ENCODE measurements at places on chromosomes 3 and 15. TPM values are rescaled to one million over a fixed set of nuclear protein-coding genes. Genes with fewer than 3 reads are reported as not detected.

GRCh38 chr3:9238721-9239295, 10.6 kb downstream of the SRGAP3 start:
- no peak for DNase-seq

DNA sequence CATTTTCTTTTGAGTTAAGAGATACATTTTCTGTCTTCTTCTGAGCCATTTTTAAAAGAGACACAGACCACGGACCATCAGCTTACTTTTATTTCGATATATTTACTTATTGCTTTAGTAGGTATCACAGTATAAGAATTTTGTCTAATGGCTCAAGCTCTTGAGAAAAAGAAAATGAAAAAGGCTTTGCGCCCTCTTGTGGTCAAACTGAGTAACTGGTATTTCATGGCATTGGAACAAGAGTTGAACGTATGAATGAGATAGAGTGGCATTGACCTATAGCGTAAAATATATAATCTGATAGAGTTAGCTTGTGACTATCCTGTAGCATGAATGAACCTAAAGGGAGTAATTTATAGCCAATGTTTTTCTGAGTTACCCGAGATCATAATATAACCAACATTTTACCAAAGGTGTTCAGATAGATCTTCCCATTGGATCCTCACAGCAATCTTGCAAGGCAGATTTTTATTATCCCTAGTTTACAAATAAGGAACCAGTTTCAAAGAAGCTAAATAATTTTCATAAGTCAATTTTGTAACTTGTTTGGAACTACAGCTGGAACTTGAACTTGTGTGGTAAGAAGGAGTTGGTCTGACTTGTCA, 154.6 kb downstream of the POLR2M start:
- DNase-seq: peak; percentile 66

DNA sequence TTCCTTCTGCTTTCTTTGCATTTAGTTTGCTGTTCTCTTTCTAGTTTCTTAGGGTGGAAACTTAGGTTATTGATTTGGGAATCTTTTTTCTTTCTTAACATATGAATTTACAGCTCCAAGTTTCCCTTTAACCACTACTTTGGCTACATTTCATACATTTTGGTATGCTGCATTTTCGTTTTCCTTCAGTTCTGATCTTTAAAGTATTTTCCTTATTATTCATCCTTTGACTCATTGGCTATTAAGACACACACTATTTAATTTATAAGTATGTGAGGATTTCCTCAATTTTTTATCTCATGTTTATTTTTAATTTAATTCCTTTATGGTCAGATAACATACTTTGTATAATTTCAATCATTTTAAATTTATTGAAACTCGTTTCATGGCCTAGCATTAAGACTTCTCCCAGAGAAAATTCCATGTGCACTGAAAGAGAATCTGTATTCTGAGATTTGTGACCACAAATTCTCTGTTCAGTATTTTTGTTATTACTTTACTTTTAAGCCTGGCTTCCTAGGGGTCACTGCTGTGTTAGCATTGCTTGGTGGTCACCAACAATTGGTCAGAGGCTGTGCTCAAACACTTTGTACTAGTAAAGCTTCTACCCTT, 87.7 kb downstream of the CFAP20DC start:
- DNase-seq: peak; percentile 23

- DNase-seq: no peak
Measured at GRCh38 chr3:112048911-112049310, 14.4 kb downstream of the TMPRSS7 start.

DNA sequence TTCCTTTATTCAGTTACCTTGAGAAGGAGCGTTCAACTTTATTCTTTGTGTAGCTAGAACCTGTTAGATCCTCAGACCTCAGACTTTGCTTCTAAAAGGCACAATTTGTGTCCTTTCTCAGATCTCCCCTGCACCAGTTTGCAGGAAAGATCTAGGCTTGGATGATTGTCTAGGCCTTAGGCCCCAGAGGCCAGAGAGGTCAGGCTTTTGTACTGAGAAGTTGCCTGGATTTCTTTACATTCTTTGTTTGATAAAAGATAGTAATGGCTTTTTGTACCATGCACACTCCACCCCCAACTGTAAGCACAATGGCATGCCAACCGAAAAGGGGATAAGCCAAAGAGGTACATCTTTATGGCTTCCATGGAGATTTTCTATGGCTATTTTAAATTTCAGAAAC, 719.6 kb upstream of the NR2F2 start:
- no peak for DNase-seq

DNA sequence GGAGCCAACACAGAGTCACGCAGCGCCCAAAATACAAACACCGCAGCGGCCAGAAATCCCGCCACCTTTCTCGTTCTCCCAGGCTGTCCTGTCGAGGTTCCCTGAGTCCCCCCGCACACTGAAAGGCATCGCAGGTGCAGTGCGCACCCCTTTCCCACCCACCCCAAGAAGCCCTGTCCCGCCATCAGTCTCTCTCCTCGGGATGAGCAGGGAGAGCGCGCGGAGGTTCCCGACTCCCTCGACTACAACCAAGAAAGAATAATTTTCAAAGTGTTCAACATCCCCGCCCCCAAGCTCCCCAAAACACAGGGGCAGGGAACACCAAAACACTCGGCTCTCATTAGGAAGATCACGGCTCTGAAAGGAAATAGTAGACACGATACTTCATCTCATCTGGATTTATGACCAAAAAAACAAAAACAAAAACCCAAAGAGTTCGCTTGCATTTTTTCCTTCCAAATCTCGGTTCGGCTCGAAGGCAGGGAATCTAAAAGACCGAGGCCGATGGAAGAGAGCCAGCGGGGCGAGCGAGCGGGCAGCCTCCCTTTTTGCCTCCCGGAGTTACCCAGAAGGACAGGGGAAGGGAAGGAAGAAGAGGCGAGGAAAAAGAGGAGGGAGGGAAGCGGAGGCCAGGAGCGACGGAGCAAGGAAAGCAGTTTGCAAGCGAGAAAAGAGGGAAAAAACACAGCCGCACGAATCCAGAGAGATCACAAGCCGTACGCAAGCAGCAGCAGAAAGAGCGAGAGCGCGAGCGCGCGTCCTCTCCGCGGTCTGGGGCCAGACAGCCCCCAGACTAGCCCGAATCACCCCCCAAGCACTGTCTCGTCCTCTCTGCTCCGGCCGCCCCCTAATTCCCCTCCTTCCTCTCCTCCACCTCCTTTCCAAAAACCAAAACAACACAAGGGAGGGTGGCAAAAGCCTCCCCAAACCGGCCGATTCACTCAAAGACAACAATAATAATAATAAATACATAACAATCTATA, 808 bp downstream of the BCL6 start:
- DNase-seq: peak; percentile 42

DNA sequence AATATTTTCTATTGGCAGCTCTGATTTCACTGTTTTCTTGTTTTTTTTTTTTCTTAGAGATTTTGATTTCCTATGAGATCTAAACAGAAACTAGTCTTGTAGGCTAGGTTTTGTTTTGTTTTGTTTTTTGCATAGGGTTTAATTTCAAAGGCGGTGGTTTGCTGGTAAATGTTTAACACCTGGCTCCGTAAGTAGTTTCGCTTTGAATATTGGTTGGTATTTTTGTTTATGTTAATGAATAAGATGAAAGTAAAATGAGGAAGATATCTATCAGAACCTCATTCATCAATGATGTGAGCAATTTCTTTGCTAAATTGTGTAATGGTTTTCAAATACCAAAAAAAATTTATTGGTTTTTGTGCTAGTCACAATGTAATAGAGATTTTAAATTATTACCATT, 39.7 kb upstream of the TM4SF1 start:
- DNase-seq: no peak

- no peak for DNase-seq
Measured at GRCh38 chr15:80110920-80111319, 41.9 kb upstream of the FAH start.

- DNase-seq: peak; percentile 75
Measured at GRCh38 chr15:73700041-73700842, 16.1 kb downstream of the CD276 start.

DNA sequence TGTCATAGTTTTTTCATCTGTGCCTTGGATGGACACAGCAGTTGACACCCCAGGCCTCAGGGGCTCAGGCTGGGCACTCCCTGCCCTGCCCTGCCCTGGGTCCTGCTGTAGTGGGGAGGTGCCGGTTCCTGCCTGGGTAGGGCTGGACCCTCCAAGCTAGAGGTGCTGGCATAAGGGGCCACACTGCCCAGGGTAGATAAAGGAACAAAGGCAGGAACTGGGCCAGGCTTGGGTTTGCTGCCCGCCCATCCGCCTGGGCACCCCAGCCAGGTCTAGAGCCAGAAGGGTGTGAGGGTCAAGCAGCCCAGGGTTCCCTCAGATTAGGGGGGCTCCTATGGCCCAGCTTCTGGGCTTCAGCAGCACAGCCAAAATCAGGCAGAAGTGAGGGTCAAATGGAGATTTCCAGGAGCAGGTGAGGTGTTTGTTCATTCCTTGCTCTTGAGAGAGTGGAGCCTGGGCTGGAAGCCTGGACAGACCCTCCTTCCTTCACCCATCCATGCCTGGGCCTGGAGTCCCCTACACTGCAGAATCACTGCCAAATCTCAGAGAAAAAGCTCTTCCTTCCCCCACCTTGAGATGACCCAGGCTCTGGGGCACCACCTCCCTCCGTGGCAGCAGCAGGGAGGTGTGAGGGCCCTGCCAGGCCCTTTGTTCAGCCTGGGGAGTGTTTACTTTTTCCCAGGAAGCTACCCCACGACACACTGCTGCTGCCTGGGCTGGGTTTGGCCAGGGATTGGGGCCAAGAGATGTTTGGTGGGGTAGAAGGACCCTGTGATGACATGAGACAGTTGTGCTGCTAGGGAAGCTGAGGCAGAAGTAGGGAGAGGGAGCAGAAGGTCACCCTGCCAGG, 7.1 kb downstream of the SEMA3F start:
- no peak for DNase-seq

- no peak for DNase-seq
Measured at GRCh38 chr15:68445351-68445750, 13.4 kb upstream of the ITGA11 start.

DNA sequence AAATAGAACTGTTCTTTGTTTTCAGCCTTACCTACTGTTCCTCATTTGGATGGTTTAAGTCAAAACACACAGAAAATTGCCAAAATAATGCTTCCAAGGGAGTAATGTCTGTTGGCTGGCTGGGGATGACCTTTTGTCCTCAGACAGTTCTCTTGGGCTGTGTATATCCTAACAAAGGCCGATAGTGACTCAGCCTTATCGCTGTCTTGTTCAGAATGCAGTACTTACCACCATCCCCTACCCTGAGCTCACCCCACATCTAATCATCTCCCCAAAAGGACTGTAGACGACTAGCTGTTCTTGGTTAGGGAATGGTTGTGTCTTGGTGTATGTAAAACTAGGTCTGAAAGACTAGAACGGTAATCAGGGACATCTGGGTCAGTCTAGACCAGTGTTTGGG, 35.0 kb downstream of the RAB11A start:
- DNase-seq: no peak

DNA sequence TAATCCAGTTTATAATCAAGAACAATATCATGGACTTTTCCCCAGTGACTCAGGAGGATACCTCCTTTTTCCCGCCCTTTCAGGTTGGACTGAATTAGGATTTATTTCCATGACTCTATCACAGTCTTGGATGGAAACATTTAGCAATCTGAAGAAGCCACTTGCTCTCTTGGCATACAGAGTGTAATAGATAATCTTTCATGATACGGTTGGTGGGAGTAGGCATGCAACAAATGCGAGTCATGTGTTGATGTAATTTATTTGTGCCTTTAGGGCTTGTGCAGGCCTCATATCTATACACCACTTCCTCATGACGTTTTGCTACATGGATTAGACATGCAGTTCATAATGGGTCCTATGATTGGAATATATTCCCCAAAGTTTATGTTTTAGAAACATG, 54.2 kb upstream of the MCTP2 start:
- no peak for DNase-seq

DNA sequence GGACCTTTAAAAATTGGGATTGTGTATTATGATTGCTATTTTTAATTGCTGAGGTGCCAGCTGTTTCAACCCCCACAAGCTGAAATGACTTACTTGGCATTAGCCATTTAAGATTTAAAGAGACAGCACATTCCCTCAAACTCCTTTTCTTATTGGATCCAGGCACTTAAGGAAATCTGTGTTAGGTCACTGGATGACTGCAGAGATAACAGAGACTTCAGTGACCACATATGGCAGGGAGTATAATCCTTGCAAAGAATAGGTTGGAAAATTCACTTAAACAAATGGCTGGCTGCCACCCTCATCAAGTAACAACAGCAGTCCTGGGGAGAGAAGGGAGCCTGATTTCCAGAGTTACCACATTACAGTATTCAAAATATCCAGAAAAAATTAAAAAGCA, 66.6 kb downstream of the SLMAP start:
- no peak for DNase-seq

DNA sequence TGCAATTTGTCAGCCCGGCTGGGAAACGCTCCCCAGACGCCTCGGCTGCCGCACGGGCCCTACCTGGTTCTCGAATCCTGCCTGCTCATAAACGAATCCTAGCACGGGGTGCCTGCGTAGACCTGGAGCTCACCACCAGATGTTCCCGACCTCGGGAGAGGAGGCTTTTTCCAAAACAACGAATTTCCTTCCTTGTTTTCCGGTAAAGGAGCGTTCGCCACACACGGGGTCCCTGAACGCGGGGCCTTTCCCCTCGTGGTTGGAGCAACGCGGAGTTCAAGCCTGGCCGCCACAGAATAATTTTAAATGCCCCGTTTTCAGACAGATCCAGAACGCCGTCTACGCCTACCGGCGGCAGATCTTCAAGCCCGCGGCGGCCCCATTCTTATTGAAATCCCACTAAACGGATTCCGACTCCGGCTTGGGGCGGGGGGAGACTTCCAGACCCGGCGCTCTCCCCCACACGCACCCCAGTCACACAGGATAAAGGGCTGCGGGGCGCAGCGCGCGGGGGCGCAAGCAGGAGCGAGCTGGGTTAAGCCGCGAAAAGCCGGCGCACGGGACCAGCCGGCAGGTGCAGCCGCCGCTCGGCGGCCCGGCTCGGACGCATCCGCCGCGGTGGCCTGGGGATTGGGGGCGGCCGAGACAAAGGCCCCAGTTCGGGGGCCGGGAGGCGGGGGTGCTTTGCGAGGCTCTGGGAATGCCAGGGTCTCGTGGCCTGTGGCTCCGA, 895 bp downstream of the GATA2 start:
- DNase-seq: no peak

DNA sequence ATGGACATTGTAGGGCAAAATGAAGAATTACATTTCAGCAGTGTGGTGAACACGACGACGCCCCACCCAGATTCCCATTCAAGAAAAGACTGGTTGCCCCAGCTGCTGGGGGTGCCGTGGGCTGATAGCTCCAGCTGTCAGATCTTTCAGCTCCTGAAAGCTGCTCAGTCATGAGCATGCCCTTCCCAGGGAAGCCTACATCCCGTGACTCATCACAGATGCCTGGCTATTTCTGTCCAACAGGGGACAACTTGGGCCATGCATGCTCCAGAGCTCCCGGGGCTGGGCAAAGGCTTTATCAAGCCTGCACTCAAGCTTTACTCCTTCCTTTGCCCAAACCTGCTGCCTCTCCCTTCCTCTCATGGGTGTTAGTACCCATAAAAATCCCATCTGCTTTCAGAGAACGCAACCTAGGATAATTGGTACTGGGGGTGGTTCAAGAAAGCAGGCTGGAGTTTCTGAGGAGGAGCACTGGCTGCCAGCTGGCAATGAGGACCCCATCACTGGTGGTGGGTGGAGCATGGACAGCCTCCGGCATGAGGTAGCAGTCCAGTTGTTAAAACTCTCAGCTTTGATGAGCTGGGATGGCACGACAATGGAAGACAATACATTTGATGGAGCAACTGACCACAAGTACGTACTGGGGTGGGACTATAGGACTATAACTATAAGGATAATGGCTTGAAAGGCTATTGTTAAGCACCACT, 16.4 kb upstream of the ST8SIA2 start:
- peak; percentile 98 for DNase-seq

GOLGA6L4 gene
- 0.69 TPM for total RNA-seq

ALDH1A3 gene
- 0.11 TPM for total RNA-seq

CCDC54 gene
- not detected for total RNA-seq

TERC gene
- 434 TPM for total RNA-seq

TRIM42 gene
- total RNA-seq: not detected

DNAJC13 gene
- 45.4 TPM for total RNA-seq

OTOL1 gene
- total RNA-seq: not detected
